Activated CD8-positive, alpha-beta T cell treated with anti-CD3 and anti-CD28 coated beads, Interleukin-2, amount 10 ng/mL, durations not matched to agents 7 days and 5 days (primary cell): ENCODE measurements at places on chromosomes 3 and 15.

- no peaks in the 10 kb centered on the region for H3K36me3 ChIP-seq
- no peaks in the 10 kb centered on the region for H3K27me3 ChIP-seq
- no peak overlapping the region for H3K27ac ChIP-seq
Observed at GRCh38 chr15:83685916-83686332, 32.0 kb downstream of the ADAMTSL3 start.

DNA sequence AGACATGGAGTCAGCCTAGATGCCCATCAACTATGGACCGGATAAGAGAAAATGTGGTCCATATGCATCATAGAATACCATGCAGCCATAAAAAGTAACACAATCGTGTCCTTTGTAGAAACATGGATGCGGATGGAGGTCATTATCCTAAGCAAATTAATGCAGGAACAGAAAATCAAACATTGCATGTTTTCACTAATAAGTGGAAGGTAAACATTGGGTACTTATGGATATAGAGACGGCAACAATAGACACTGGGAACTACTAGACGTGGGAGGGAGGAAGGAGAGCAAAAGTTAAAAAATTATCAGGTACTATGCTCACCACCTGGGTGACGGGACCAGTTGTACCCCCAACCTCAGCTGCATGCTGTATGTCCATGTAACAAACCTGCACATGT, 2.5 kb downstream of the PLD1 start:
- H3K27me3 ChIP-seq = peaks cover 36% of the 10 kb centered on the region
- no peak for DNase-seq
- H3K36me3 ChIP-seq = no peaks in the 10 kb centered on the region
- peaks cover 13% of the 10 kb centered on the region for H3K4me1 ChIP-seq
- no peak overlapping the region for H3K27ac ChIP-seq
- no peak overlapping the region for H3K4me3 ChIP-seq

- H3K4me1 ChIP-seq = no peaks in the 10 kb centered on the region
- H3K4me3 ChIP-seq = no peak overlapping the region
- no peak for DNase-seq
- no peaks in the 10 kb centered on the region for H3K36me3 ChIP-seq
Observed at GRCh38 chr3:135089451-135089850, 294.4 kb downstream of the EPHB1 start.

DNA sequence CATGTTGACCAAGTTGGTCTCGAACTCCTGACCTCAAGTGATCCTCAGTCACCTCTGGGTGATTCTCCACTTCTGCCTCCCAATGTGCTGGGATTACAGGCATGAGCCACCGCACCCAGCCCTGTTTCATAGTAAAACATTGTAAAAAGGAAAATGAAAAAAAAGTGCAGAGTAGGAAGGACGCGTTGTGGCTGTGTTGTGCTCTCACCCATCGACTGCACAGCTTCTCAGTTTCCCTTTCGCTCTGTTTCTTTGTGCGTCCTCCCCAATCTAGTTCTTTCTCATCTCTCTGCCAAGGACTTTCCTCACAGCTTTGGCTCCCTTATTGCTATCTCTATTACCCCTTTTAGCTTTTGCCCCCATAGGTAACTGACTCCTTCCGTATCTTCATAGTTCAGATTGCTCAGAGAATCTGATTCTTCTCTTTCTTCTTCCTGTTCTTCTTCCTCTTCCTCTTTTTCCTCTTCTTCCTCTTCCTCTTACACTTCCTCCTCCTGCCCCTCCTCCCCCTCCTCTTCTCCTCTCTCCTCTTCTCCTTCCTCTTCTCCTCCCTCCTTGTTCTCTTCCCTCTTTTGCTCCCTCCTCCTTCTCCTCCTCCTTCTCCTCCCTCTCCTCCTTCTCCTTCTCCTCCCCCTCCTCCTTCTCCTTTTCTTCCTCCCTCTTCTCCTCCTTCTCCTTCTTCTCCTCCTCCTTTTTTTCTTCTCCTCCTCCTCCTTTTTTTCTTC, 81.1 kb upstream of the VGLL4 start:
- H3K27ac ChIP-seq = no peak overlapping the region
- peaks cover 29% of the 10 kb centered on the region for H3K27me3 ChIP-seq
- DNase-seq = no peak
- H3K4me3 ChIP-seq = peak overlapping the region; percentile 32
- H3K4me1 ChIP-seq = peaks cover 14% of the 10 kb centered on the region

DNA sequence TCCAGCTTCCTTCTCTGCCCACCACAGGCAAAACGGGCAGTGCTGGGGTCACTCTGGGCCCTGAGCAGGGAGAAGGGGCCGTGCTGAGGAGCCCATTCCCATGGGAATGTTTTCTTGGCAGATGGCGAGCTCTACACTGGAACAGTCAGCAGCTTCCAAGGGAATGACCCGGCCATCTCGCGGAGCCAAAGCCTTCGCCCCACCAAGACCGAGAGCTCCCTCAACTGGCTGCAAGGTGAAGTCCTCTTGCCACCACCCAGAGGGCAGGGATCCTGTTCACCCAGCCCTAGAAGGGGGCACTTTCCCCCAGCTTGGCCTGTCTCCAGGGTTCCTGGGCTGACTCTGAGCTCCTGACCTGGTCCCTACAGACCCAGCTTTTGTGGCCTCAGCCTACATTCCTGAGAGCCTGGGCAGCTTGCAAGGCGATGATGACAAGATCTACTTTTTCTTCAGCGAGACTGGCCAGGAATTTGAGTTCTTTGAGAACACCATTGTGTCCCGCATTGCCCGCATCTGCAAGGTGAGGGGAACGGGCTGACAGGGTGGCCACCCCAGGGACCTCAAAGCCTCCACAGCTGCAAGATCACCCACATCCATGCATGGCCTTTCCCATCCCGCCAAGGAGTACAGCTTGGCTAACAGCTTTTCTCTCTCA, 12.4 kb downstream of the CIB1 start:
- H3K36me3 ChIP-seq = peaks cover 2% of the 10 kb centered on the region
- H3K4me3 ChIP-seq = no peak overlapping the region
- peak; percentile 52 for DNase-seq

GRCh38 chr3:141291559-141292355, 60.1 kb downstream of the PXYLP1 start:
- no peak for DNase-seq
- peaks cover 15% of the 10 kb centered on the region for H3K4me1 ChIP-seq
- no peaks in the 10 kb centered on the region for H3K27me3 ChIP-seq
- peaks cover 30% of the 10 kb centered on the region for H3K36me3 ChIP-seq

DNA sequence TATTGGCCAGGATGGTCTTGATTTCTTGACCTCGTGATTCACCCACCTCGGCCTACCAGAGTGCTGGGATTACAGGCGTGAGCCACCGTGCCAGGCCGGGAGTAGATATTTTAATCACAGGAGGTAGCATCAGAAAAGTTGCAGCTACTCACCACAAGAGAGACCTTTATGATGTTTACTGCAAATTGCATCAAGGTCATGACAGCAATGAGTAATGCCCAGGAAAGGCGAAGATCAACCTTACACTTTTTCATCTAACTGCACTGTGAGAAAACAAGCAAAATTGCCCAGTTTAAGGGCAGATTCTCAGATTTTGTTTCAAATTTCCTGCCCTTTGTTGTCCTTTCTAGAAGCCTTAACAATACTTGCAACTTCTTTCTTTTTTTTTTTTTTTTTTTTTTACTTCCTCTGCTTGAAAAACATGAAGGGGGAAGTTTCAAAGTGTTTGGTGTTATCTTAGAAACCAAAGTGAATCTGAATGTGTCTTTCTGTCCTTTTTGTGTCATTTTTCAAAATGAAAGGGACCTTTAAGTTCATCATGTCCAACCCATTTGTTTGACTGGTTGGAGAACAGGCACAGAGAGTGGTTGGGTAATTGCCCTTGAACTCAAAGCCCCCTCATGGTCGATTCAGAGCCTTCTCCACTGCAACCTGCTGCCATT, 25.0 kb downstream of the TGFBR2 start:
- peaks cover 93% of the 10 kb centered on the region for H3K4me1 ChIP-seq
- peak; percentile 63 for DNase-seq
- H3K27ac ChIP-seq = peak overlapping the region; percentile 79
- no peaks in the 10 kb centered on the region for H3K27me3 ChIP-seq
- H3K36me3 ChIP-seq = peaks cover 76% of the 10 kb centered on the region

GRCh38 chr15:39896846-39897245, 23.2 kb downstream of the GPR176 start:
- no peak overlapping the region for H3K4me3 ChIP-seq
- no peak overlapping the region for H3K27ac ChIP-seq
- no peaks in the 10 kb centered on the region for H3K4me1 ChIP-seq
- H3K36me3 ChIP-seq = no peaks in the 10 kb centered on the region
- peaks cover 22% of the 10 kb centered on the region for H3K27me3 ChIP-seq

DNA sequence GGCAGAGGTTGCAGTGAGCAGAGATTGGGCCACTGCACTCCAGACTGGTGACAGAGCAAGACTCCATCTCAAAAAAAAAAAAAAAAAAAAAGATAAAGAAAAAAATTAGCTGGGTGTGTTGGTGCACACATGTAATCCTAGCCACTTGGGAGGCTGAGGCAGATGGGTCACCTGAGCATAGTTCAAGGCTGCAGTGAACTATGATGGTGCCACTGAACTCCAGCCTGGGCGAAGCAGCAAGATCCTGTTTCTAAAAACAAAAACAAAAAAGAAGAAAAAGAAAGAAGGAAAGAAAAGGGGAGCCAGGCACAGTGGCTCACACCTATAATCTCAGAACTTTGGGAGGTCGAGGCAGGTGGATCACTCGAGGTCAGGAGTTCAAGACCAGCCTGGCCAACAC, 32.9 kb downstream of the PIK3CB start:
- H3K27me3 ChIP-seq = no peaks in the 10 kb centered on the region
- DNase-seq = no peak
- H3K4me3 ChIP-seq = no peak overlapping the region
- H3K36me3 ChIP-seq = peaks cover under 1% of the 10 kb centered on the region
- H3K27ac ChIP-seq = no peak overlapping the region

GRCh38 chr15:45314960-45315359, 62.9 kb downstream of the SLC28A2 start:
- H3K36me3 ChIP-seq = no peaks in the 10 kb centered on the region
- H3K27ac ChIP-seq = no peak overlapping the region
- H3K4me3 ChIP-seq = no peak overlapping the region
- peaks cover 14% of the 10 kb centered on the region for H3K27me3 ChIP-seq
- peak; percentile 21 for DNase-seq
